ENCODE measurements at places on chromosomes 2 and 18.

- DNase-seq, result no peak
Measured at GRCh38 chr18:10060469-10060782, 146.6 kb downstream of the VAPA start.

- no peak for DNase-seq
Measured at GRCh38 chr2:241225983-241226382, 37.5 kb downstream of the ANO7 start.

DNA sequence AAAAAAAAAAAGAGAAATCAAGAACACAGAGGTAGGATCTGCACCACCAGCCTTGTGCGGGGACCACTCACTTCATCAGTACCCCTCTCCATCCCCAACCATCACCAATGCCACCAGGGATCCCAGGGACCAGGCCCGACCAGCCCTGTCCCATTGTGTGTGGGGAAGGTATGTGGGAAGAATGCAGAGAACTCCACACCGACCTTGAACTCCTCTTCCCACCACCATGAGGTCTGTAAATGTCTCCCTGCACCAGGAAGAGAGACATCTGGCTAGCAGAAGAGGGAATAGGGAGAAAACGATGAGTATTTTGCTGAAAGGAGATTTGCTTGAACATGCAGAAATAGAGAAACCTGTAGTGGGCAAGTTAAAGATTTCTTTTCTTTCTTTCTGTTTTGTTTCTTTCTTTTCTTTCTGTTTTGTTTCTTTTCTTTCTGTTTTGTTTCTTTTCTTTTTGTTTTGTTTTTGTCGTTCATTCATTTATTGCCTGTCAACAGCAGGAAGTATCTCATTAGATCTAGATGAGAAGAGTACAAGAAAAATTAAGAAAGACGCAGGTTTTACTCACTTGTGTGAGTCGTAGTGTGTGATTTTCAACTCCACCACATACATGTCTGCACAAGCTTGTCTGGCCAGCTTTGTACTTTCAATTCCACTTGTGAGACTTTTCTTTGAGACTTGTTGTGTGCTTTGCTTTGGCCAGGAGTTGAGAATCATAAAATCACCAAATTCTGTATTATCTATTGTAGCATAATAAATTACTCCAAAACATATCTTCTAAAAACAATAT lies 179.8 kb upstream of the HAAO start:
- DNase-seq, result no peak

- DNase-seq, result no peak
Measured at GRCh38 chr18:25608091-25608490, 256.1 kb upstream of the ZNF521 start.

DNA sequence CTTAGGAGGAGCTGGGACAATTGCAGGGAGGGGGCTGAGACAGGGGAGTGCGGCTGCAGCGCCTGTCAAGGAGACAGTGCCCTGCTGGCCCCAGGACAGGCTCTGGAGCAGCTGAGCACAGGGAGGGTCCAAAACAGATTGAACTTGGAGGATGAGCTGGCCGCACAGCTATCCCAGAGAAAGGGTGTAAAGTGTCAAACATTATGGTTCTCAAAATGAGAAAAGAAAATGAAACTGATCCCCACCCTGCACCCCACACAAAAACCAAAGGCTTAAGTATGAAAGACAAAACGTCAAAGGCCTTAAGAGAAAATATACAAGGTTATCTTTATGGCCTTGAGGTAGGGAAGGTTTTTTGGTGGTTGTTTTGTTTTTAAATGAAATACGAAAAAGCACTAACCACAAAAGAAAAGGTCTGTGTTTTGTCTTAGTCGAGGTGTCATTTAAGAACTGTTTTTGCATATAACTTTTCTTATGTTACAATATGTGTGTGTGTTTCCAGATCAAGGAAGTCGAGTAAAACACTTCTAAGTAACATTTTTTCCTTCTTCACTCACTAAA lies 111.8 kb downstream of the HDAC4 start:
- DNase-seq, result peak; percentile 21
